Progenitor cell of endocrine pancreas (in vitro differentiated cells): ENCODE measurements at places on chromosomes 11 and 22.
A peak's percentile ranks its signal among the peaks of the same experiment; 100 is the strongest.

DNA sequence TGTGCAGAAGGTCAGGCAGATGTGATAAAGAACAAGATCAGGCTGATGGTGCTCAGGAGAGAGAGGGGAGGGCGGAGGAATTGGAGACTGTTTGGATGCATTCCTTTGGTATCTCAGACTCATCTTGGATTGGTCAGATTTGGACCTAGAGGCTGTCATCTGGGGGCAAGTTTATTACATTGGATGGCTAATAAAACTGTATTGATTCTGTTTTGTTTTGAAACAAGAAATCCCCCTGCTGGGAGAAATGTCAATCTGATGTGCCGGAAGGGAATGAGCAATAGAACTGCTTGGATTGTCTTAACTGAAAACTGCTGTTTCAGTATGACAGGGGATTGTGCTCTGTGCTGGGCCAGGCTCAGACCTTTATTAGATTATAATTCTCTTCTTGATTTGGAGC lies 25.5 kb upstream of the CCDC90B start:
- DNase-seq: no peak
- H3K27me3 ChIP-seq: peaks cover 22% of the 10 kb centered on the region
- no peak overlapping the region for H3K4me3 ChIP-seq
- no peak overlapping the region for H3K27ac ChIP-seq
- H3K4me1 ChIP-seq: peaks cover 2% of the 10 kb centered on the region

DNA sequence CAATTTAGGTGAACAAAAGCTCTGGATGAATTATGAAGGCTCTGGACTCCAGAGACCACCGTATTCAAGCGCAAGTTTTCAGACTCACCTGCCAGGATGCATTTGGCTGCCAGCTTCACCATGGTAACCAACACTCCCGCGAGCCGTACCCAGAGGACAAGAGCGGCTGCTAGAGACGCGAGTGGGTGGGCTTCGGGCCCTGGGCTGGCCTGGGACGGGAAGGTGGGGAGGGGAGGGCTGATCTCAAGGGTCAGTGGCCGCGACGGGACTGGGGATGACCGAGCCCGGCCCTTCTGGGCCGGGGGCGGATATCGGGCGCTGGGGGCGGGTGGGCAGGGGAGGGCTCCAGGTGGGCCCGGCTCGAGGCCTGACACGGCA lies 344 bp downstream of the IFT27 start:
- DNase-seq: peak; percentile 32
- peak overlapping the region; percentile 58 for H3K27ac ChIP-seq
- H3K27me3 ChIP-seq: peaks cover 17% of the 10 kb centered on the region
- peak overlapping the region; percentile 80 for H3K4me3 ChIP-seq
- H3K4me1 ChIP-seq: peaks cover 7% of the 10 kb centered on the region
- peaks cover 3% of the 10 kb centered on the region for H3K36me3 ChIP-seq

DNA sequence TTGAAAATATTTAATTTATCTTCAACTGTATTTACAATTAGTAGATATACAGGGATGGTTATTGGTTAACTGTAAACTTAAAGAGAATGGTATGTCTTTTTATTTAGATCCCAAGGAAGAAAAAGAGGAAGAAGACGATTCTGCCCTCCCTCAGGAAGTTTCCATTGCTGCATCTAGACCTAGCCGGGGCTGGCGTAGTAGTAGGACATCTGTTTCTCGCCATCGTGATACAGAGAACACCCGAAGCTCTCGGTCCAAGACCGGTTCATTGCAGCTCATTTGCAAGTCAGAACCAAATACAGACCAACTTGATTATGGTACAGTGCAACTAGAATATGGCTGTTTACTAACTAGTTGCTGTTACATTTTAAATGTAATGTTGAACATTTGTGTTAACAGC lies 12.7 kb upstream of the CNTF start:
- no peak for DNase-seq
- H3K27me3 ChIP-seq: no peaks in the 10 kb centered on the region
- H3K4me3 ChIP-seq: no peak overlapping the region
- H3K27ac ChIP-seq: no peak overlapping the region

DNA sequence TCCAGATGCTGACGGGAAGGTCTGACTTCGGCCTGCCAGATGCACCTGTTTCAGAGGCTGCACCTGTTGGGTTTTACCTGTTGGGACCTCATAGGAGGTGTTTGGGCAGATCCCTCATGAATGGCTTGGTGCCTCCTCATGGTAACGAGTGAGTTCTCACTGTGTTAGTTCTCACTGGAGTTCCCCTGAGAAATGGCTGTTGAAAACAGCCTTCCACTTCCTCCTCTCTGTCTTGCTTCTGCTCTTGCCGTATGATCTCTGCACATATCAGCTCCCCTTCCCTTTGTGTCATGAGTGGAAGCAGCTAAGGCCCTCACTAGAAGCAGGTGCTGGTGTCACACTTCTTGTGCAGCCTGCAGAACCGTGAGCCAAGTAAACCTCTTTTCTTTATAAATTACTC lies 207.6 kb upstream of the SEZ6L start:
- no peak overlapping the region for H3K27ac ChIP-seq
- no peak overlapping the region for H3K4me3 ChIP-seq
- H3K4me1 ChIP-seq: peaks cover 14% of the 10 kb centered on the region
- no peaks in the 10 kb centered on the region for H3K27me3 ChIP-seq
- H3K36me3 ChIP-seq: no peaks in the 10 kb centered on the region
- no peak for DNase-seq

GRCh38 chr11:75949023-75949672 lies 134.1 kb downstream of the UVRAG start:
- H3K27ac ChIP-seq: no peak overlapping the region
- no peaks in the 10 kb centered on the region for H3K27me3 ChIP-seq
- no peak for DNase-seq
- no peak overlapping the region for H3K4me3 ChIP-seq
- H3K4me1 ChIP-seq: peaks cover 7% of the 10 kb centered on the region
